H4 (cell line): ENCODE measurements at places on chromosomes 12 and 14. TPM values are rescaled to one million over a fixed set of nuclear protein-coding genes. Genes with fewer than 3 reads are reported as not detected.

Gene PMCH
- not detected in 2 replicates for total RNA-seq

DNA sequence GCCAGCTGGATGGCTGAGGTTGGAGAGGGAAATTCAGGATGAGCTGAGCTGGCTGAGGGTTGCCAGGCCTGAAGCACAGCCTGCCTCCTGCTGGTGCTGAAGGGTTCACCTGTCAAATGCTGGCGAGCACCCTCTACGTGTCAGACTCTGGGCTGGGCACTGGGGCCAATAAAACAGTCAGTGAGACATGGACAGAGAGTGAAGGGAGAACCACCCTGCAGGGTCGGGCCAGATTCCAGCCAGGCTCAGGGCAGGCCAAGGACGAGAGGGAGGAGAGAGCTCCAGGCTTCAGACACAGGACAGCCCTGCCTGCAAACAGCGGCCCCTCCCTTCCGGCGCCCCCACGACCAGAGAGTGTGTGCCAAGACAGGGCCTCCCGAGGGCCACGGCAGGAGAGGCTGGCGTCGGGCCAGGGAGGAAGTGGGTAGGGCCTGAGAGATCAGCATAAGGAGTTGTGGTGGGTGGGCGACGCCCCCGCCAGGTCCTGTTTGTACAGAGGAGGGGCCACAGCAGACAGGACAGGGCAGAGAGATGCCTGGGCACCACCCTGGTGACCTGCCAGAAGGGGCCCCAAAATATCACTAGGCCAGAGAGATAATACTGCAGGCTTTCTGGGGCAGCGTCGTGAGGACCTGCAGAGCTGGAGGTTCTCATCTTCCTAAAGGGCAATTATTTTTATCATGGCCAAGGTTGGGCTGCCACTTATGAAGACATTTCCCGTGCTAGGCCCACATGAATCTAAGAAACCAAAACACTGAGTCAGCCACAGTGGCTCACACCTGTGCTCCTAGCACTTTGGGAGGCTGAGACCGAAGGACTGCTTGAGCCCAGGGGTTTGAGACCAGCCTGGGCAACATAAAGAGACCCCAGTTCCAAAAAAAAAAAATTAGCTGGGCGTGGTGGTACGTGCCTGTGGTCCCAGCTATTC lies 73.1 kb upstream of the GPR68 start:
- DNase-seq = peak; percentile 35

- DNase-seq = no peak
Observed at GRCh38 chr14:91750634-91751198, 18.8 kb upstream of the CATSPERB start.

- DNase-seq = no peak
Observed at GRCh38 chr12:107309020-107309419, 215.7 kb upstream of the CRY1 start.

DNA sequence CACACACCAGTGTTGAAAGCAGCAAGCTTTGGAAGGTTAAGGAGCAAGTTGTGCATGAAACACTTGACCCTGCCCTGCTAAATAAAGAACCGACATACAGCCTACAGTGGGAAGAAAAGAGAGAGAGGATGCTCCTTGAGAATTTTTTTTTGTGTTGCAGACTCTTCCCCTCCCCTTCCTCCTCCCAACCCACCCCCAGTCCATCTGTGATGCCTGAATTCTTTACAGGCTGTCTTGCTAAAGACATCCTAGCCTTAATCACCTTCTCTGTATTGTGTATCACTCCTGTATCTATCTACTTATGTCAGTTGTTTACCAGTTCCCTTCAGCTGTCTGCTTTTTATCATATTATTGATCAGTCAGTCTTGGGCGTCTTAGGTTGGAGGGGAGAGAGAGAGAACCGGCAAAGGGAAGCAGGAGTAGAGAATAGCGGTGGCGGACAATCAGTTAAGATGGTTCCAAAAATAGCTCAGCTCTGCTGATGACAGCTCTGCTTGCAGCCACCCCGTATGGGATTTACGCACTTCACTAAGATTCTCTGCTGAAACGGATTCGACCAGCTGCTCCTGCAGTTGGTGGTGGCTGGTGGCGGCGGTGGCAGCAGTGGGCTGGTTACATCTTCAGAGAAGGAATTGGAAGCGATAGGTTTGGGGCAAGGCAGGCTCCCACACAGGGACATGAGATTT lies 664.7 kb downstream of the NRXN3 start:
- DNase-seq = no peak
